ENCODE measurements at places on chromosomes 12 and 14.

DNA sequence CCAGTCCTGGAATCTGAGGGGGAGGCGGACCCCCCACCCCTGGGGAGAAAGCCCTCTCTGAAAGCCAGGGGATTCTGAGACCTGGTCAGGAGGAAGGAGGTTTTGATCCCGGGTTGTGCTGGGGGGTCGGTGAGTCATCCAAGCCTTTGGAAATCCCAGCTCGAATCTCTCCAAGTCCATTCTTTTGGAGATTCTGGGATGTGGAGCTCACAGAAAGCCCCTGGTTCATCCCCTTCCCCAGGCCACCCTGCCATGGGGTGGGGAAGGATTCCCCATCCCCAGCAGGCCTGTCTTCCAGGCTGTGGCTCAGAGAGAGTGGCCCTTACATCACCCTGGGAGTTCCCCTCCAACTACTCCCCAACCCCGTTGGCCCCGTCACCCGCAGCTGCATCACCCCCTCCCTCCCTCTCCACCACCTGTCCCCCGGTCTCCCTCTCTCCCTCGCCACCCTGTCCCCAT is 14.3 kb downstream of the EXOC3L4 start:
- no peak for DNase-seq

- DNase-seq, result no peak
Measured at GRCh38 chr12:57811028-57811755, 7.3 kb downstream of the AVIL start.

DNA sequence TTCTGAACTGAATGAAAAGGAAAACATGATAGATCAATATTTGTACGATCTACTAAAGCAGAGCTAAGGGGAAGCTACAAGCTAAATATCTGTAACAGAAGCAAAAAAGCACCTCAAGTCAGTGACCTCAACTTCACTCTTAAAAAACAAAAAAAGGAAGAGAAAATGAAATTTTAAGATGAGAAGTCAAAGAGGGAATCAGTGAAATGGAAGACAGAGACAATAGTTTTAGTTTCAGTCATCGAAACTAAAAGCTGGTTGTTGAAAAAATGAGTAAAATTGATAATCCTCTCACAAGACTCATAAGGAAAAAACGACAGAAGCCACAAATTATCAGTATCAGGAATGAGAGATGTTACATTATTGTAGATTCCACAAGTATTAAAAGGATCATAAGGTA is 11.9 kb upstream of the SLC2A13 start:
- DNase-seq, result no peak

DNA sequence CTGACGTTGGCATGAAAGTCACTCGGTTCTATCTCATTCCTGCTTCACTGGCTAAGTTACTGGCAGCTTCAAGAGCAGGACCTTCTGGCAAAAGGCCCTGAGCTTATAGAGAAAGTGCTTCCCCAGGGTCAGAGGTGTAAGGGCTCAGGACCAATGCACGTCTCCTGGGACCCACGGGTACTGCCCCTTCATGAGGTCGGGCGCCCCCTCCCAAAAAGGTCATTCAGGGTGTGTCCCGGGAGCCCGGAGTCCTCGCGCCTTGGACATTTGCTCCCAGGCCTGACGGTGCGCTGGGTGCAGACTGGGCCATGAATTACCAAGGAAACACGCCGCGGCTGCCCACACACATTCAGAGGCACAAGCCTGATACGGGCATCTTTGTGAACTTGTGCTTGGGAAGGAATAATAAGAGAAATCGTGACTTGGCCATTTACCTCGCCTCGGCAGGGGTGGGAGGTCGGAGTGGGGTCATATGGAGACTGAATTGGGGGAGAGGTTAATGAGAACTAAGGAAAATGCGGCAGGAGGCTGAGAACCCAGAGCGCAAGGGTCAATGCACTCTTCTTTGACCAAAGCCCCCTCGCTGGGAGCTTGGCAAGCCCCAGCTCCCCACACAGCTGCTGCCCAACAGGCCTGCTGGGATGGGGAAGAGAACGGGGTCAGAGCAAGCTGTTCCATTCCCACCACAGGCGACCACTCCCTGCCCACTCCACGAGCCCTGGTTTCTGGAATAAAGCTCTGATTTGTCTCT is 15.7 kb upstream of the SLC6A12 start:
- no peak for DNase-seq

DNA sequence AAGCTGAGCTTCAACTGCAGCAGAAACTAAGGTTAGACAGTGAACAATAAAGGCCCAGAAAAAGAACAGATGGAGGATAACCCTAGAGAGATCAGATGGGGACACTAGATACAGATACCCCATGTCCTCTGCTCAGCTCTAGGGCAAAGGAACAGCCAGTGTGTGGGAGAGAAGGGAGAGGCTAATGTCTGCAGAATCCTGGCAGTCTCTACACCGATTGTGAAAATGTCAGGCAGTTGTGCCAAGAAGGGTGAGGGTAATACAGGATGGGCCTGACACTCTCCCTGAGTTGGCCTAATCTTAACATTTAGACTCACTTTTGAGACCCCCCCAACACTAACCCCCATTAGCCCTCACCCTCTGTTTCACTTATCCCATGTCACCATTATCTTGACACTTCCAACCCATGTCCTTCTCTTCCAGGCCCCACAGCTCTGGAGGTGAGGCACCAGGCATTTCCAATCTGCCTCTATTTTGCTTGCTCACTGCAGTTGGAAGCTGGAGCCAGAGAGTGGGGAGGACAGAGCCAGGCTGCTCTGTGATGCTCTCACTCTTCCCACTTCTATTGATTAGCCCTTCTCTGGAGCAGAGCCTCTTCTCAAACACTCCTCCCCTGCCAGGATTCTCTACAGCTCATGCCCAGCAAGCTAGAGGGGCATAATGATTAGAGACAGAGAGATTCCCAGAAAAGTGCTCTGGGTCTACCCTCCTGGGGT is 3.0 kb upstream of the BLOC1S1 start:
- DNase-seq, result no peak

GRCh38 chr14:99181804-99182520 is 90.0 kb downstream of the BCL11B start:
- no peak for DNase-seq

DNA sequence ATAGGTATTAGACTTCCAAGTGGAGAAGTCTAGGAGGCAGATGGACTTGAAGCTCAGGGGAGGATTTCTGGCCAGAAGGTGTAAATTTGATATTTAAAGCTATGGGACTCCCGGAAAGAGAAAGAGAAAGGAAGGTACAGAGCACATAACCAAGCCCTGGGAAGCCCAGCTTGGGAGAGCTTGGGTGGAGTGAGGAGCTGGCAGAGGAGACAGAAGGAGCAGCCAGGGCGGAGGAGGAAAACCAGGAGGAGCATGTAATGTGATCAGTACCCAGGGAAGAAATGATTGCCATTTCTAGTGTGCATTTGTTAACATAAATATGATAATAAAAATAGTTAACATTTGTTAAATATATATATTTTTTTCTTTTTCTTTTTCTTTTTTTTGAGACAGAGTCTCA is 67.4 kb downstream of the KICS2 start:
- DNase-seq, result peak; percentile 16

GRCh38 chr14:105286759-105287144 is 14.0 kb downstream of the BRF1 start:
- no peak for DNase-seq

DNA sequence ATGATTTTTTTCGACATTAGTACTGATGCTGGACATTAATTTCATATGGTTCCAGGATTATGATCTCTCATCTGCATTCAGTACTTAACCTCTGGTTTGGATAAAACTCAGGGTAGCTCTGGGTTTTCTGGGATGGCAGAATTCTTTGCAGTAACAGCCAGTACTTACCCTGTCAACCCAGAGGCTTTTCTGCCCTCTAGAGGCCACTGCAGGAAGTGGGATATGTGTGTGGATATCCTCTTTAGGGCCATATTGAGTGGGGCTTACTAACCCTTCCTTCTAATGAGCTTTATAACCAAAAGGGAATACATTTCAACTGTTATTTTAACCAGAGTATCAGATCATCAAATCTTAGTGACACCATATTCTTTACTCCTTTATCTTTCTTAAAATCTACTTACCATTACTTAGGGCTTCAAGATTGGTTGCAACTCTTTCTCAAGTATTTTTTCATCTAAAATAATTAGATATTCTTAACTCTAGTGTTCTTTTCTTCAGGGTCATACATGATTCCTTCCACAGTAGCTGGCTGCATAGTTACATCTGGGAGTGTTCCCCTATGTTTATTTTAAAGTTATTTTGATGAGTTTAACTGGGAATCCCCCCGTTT is 488.0 kb upstream of the STXBP6 start:
- peak; percentile 64 for DNase-seq

- DNase-seq, result no peak
Measured at GRCh38 chr12:101650346-101651117, 46.9 kb upstream of the CHPT1 start.

Data from HT-29 (cell line).